Colonic mucosa (tissue), 4 donors: ENCODE measurements at places on chromosomes 12 and 14. TPM values are rescaled to one million over a fixed set of nuclear protein-coding genes. Genes with fewer than 3 reads are reported as not detected.

Gene TPPP2
- 0.94 TPM for total RNA-seq

Gene LTBP2
- total RNA-seq, result 3.7 TPM

Gene MMP19
- total RNA-seq, result 2.7 TPM

Gene B4GALNT3
- total RNA-seq, result 84.0 TPM

Gene TWF1
- 149 TPM for total RNA-seq

Gene RNASE7
- 0.30 TPM for total RNA-seq

Gene TMEM132C
- total RNA-seq, result 0.25 TPM

Gene OAS1
- total RNA-seq, result 98.2 TPM

Gene ABCD2
- 0.19 TPM for total RNA-seq

Gene KLHDC1
- total RNA-seq, result 2.5 TPM

Gene HCAR2
- 0.56 TPM for total RNA-seq

Gene RIMBP2
- 5.6 TPM for total RNA-seq

Gene KRT4
- not detected for total RNA-seq

Gene TAS2R43
- total RNA-seq, result not detected

Gene CFAP251
- 0.93 TPM for total RNA-seq

Gene TMCC3
- 21.4 TPM for total RNA-seq

Gene OR6C70
- not detected for total RNA-seq

Gene ATL1
- 11.9 TPM for total RNA-seq

Gene TTC6
- total RNA-seq, result 4.7 TPM

Gene FZD10
- total RNA-seq, result 0.27 TPM
